Stimulated activated CD4-positive, alpha-beta T cell treated with anti-CD3 and anti-CD28 coated beads, Interleukin-1b, Interleukin-23, amount 100 ng/mL, for 1 hour (primary cell): ENCODE measurements at places on chromosomes 4 and X.

- no peak for DNase-seq
Observed at GRCh38 chr4:76035141-76035540, 729 bp downstream of the CXCL11 start.

- DNase-seq = no peak
Observed at GRCh38 chrX:129802863-129803262, 23.1 kb downstream of the SASH3 start.

- no peak for DNase-seq
Observed at GRCh38 chr4:129481107-129481506, 385.2 kb downstream of the C4orf33 start.

- no peak for DNase-seq
Observed at GRCh38 chrX:49102190-49102589, 21.3 kb downstream of the GPKOW start.

- DNase-seq = no peak
Observed at GRCh38 chr4:183797445-183798300, 107.4 kb upstream of the STOX2 start.

GRCh38 chrX:57447856-57448255, 144.0 kb upstream of the ZXDB start:
- no peak for DNase-seq

DNA sequence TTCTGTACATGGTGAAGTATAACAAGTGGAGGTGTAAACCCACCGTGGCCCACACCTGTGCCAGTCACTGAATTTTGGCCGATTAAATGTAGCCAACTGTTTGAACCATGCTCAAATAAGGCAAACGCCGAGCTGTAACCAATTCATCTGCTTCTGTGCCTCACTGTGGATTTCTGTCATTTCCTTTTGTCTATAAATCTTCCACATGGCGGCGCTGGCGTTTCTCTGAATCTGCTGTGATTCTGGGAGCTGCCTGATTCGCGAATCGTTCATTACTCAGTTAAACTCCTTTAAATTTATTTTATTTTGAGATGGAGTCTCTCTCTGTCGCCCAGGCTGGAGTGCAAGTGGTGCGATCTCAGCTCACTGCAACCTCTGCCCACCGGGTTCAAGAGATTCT, 19.2 kb downstream of the SUPT20HL2 start:
- no peak for DNase-seq

DNA sequence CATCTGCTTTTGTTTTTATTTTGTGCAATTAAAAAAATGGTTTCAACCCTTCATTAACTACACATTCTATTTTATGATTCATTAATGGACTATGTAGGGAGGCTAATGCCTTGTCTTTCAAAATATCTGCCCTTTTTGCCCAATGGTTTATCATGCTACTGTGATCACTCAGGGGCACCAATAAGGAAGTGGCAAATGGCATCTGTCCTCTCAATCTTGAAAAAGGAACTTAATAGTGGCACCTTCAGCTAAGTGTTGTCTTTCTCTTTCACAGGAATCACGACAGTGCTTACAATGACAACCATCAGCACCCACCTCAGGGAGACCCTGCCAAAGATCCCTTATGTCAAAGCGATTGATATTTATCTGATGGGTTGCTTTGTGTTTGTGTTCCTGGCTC, 57.1 kb downstream of the COMMD8 start:
- no peak for DNase-seq

DNA sequence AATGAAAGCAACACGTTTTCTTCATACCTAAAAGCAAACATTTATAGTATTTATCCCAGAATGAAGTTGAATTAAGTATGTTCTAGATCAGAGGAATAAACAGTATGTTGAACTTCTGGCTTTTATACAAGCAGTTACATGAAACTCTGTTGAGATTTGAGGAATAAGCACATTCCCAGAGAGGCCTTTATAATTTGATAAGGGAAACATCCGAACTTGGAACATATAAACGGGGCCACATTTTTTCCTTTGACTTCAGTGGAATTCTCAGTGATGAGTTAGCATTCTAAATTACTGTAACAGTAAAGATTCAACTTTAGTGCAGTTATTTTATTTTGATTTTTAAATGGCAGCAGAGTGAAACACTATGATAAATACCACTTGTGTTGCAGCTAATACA, 119.5 kb downstream of the GLRA3 start:
- DNase-seq = no peak

DNA sequence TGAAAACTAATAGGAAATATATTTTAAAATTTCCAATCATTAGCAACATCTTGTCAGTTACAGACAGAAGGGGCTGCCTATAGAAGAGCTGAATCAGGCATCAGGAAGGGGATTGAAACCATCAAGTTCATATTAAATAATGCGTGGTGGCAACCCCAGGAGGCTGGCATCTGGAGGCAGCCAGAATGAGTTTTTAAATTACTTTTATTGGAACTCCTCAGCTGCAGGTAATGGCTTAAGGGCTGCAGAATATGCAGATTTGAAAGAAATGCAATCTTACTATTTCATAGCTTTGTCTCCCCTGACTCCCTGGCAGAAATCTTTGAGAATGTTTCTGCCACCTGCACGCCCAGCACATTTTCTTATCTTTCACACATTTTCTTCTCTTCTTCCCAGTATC, 711.6 kb downstream of the PCDH19 start:
- DNase-seq = no peak

DNA sequence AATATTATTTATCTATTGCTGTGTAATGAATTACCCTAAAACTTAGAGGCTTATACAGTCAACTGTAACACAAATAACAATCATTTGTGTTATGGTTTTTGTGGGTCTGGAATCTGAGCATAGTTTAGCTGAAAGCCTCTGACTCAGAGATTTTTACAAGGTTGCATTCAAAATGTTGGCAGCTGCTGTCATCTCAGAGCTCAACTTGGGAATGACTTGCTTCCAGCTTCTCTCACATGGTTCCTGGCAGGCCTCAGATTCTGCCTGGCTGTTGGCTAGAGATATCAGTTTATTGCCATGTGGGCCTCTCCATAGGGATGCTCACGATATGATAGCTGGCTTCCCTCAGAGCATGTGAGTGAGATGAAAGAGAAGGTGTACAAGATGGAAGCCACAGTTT, 70.2 kb upstream of the BRWD3 start:
- DNase-seq = no peak

DNA sequence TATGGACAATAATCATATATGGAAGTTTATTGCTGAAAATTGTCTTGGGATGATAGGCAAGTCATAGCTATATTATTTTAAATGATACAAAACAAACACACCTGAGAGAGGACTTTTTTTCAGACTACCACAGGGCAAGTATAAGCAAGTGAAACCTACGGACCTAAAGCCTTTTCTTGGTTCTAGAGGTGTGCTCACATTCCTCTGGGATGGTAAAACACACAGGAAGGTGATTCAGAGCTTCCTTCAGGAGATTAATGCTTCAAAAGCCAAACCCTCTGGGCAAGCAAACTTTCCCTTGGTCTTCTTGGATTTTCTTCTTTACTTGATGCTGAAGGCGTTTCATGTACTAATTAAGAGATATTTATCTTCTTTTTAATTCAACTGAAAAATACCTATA, 60.1 kb upstream of the ACSL4 start:
- no peak for DNase-seq

DNA sequence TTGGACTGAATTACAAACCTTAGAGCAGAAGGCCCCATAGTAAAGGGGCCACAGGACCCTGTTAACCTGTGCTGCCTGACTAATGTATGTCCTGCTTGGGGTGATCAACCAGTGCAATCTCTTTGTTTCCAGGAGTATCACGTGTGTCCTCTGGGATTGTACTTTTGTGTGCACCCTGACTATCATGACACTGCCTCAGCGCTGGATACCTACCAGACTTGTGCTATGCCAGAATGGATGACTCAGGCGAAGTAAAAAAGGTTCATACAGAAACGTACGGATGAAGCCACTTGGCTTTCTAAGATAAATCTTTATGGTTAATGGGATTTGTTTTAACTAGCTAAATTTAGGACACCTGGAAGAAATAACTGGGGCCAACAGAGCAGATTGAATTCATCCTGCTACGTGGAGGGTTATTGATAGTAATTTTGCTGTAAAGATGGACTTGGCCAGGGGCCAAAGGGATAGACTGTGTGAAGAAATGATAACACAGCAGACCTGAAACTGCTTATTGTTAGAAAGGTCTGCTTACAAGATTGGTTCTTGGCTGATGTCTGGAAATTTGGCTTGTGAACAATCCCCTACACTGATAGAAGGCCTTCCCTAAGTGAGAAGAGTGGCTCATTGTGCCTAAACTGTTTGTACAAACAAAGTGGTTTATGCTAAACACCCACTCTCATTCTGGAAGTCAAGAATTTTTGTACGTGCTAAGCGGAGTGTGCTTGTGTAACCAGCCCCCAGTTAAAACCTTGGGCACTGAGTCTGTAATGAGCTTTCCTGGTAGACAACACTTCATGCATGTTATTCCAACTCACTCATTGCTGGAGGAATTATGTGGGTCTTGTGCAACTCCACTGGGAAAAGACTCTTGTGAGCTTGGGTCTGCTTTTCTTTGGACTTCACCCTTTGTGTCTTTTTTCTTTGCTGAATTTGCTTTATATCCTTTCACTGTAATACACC, 750.5 kb upstream of the HTR2C start:
- DNase-seq = no peak

DNA sequence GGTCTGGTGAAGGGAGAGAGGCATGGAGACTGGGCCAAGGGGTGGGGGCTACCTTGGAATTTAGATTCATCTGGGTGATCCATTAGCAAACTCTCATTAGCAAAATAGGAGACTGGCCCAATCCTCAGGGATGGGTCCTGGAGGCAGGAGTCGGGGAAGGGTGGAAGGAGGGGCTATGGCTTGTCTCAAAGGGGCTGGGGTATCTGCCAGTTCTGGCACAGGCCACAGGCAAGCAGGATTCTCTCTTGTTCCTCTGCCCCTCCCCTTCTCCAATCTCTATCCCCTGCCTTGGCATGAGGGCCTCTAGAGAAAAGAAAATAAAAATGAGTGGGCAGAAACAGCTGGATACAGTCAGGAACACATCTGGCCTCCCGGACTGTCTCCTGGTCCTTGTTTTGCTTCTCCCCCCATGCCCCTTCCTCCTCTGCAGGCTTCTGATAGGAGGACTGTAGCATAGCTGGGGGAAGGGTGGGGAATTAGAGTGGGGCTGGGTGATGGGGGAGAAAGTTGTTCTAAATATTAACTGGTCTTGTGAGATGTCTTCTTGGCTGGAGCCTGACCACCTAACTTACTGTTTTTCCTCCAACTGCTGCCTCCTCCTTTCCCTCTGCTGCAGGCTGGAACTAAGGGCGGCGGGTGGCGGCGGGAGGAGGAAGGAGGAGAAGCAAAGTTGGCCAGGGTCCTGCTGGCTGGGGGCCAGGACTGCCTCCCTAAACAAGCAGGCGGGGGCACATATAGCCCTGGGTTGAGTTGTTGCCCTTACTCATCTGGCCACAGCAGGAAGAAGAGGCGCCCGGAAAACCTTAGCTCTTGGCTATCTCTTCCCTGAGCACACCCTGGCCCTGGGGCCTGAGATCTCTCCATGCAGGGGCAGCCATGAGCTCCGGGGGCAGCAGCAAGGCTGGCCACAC, 53.3 kb upstream of the LAS1L start:
- no peak for DNase-seq

GRCh38 chr4:167614866-167615265, 380.6 kb upstream of the SPOCK3 start:
- no peak for DNase-seq

- no peak for DNase-seq
Observed at GRCh38 chr4:3324093-3324815, 31.4 kb downstream of the RGS12 start.

DNA sequence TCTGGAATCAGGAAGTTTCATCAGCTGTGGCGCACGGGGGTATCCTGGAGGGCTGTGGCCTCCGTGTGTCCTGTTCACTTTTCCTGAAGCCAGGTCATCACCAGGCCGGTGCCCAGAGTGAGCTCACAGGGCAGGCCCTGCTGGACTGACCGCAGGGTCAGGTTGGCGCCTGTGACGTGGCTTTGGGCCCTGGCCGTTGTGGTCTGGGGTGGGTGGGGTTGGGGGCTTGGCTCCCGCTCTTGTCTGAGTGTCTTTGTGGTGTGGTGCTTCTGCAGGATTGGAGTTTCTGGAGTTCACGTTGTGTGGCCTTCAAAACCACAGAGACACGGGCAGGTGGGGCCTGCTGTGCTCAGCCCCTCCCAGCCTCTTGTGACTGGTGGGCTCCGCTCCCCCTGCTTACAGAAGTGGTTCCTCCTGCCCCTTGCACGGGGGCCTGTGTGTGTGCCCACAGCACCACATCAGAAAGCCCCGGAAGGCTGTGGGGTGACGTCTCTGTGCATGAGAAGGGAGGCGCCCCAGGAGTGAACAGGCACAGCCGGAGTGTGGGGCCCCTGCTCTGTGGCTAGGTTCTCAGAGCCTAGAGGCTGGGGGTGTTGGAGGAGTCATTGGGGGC, 9.5 kb downstream of the RGS12 start:
- peak; percentile 23 for DNase-seq

DNA sequence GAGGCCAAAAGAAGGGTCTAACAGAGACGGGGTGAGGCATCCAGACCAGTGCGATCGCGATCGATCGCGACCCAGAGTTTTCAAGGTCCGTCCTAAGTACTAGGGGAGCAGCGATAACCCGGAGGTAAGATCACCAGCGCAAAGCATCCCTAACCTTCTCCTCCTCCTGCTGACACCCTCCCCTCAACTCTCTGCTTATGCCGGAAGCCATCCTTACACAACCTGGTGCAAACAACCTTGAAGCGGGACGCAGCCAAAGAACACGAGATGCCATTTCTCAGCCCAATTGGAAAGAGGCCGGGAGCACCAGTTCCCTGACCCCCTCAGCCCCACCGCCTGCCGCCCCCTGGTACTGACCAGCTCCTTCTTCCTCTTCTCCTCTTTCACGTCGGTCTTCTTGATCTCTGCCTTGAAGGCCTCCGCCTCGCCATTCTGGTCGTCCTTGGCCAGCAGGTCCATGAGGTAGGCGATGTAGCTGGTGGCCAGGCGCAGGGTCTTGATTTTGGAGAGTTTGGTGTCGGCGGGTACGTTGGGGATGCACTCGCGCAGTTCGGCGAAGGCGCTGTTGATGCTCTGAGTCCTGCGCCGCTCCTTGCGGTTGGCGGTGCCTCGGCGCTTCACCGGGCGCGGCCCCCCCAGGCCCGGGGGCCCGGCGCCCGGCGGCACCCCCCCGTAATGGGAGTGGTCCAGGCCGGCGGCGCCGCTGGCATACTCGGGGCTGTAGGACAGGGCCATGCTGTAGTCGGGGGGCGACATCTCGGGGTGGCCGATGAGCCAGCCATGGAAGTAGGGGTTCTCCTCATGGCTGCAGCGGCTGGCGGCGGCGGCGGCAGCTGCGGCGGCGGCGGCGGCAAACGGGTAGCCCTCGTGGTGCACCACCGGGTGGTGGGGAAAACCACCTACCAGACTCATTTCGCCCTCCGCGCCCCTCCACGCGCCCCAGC, 1.4 kb downstream of the HAND2 start:
- DNase-seq = no peak

DNA sequence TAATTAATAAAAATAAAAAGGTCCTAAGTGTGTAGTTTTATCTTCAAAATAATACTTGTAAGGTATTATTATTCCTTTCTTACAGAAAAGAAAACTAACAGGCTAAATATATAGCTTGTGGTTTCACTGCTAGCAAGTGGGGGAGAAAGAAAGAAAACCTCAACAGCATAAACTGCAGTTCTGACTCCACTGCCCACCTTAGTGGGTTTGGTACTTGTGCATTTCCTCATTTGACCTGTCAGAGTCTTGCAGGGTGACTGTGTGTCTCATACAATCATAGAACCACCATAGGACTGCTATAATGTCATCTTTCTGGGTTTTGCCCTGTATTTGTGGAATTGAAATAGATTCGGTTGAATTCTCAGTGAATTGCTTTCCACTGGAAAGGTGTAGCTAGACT, 94.7 kb upstream of the PUDP start:
- DNase-seq = no peak

- DNase-seq = no peak
Observed at GRCh38 chr4:186121057-186121456, 16.6 kb downstream of the FAM149A start.

GRCh38 chrX:73562458-73562857, 539 bp upstream of the CHIC1 start:
- no peak for DNase-seq
